ENCODE measurements at places on chromosomes 5 and 9.

- no peak for DNase-seq
These were observed 81.1 kb downstream of the PJA2 start for GRCh38 chr5:109328626-109329025.

- no peak for DNase-seq
These were observed 45.2 kb downstream of the SLC12A7 start for GRCh38 chr5:1066676-1067075.

DNA sequence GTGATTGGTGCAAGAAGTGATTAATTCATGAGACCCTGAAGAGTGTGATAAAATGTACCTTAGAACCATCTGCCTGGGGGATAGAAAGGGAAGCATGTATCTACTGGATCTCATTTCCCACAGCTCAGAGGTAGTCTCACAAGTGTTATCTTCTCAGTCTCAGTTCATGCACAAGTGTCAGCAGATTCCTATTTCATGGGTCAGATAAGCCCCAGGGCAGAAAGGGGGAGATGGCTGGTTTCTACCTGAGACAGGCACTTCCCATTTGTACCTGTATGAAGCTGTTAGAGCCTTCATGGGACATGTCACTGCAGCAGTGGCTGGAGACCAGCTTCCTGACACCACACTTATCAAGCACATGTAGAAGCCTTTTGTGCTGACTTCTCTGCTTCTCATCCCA, 45.6 kb upstream of the SMIM15 start:
- DNase-seq: no peak

DNA sequence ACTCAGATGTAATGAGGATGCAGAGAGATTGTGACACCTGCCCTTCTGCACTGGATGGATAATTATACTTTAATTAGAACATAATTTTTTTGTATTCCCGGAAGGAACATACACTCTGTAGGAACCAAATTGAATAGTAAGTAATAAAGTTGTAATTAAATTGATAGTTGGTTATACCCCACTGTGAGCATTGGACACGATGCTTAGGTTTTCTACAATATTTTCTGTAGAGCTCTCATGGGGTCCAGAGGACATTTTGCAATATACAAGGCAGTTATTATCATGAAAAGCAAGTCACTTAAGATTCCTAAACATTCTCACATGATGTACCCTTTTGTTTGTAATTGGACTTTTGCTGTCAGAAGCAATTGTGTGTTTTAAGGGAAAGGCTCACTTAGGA, 63.4 kb downstream of the DIRAS2 start:
- DNase-seq: no peak

GRCh38 chr9:124617477-124618141, 110.4 kb upstream of the NR5A1 start:
- DNase-seq: peak; percentile 67

GRCh38 chr5:94154672-94155071, 413.3 kb upstream of the POU5F2 start:
- DNase-seq: no peak

DNA sequence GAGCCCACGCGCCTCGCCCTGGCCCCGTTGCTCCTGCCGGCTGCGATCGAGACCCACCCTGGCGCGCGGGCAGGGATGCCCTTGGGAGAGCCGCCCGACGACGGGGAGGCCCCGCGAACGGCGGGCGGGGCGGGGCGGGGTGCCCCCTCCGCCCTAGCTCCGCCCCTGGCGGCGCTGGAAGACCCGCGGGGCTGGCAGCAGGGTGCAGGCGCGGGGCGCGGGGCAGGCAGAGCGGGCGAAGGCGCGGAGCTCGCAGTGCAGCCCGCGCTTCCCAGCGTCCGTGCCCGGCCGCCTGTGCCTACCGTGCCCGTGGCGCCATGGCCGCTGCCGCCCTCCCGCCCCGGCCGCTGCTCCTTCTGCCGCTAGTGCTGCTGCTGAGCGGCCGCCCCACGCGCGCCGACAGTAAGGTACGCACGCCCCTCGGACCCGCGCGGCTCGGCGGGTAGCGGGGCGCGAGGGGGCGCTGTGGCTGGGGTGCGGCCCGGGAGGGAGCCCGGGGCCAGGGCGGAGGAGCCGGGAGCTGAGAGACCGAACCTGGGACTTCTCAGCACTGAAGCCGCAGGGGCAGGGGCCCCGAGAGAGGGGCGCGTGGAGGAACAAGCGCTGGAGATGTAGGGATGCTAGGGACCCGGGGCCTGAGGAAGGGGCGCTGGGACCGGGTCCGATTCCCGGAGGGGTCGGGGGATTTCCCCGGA, at the start of gene OLFML2A:
OLFML2A (plus strand) TSS at position 180 of the 695 bp plus-strand sequence; CDS start at position 318, 138 bp downstream.
- DNase-seq: no peak

DNA sequence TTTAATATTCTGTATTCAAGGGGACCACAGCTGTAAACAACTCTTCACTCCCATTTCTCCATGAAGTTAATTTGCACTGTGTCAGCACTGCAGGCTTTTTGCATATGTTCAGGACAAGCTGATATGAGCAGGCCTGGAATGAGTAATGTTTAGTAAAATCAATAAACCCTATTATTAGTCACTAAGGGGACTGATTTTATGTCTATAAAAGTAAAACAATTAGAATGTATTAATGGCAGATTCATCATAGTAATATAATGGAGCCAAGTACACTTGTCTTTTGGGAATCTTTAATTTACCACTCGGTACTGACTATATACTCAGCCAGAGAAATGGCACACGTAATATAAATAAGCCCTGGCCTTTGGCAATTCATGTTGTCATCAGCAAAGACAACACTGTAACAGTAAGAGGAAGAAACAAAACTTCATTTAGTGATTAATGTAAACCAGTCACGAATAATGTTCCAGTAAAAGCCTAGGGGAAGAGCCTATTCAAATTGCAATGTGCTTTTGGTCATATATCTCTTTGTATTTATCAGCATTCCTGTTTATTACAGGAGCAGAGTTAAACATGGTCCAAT, 111.6 kb downstream of the ZNF608 start:
- DNase-seq: no peak

DNA sequence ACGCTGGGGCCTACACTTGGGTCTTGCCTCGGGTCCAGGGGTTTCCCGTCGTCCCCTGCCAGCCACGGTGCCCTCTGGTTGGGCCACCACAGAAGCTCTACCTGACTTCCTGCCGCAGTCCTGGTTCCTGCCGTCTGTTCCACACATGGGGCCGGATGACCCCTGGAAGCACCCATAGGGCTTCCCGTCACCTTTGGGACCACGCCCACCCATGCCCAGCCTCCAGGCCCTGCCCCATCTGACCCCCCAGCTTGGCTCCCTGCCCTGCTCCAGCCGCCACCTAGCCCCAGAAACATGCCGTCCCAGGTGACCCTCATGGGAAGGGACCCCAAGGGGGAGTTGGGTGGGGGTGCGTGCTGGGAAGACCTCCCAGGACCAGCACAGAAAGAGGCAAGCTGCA, 13.7 kb downstream of the MRPL36 start:
- no peak for DNase-seq

Measured in CD4-positive, alpha-beta T cell treated with Interleukin-17A for 1 hour (primary cell).